ENCODE measurements at places on chromosomes 16 and 17. TPM values are rescaled to one million over a fixed set of nuclear protein-coding genes. Genes with fewer than 3 reads are reported as not detected.

The SPN gene
- 0.87 TPM for total RNA-seq

DNA sequence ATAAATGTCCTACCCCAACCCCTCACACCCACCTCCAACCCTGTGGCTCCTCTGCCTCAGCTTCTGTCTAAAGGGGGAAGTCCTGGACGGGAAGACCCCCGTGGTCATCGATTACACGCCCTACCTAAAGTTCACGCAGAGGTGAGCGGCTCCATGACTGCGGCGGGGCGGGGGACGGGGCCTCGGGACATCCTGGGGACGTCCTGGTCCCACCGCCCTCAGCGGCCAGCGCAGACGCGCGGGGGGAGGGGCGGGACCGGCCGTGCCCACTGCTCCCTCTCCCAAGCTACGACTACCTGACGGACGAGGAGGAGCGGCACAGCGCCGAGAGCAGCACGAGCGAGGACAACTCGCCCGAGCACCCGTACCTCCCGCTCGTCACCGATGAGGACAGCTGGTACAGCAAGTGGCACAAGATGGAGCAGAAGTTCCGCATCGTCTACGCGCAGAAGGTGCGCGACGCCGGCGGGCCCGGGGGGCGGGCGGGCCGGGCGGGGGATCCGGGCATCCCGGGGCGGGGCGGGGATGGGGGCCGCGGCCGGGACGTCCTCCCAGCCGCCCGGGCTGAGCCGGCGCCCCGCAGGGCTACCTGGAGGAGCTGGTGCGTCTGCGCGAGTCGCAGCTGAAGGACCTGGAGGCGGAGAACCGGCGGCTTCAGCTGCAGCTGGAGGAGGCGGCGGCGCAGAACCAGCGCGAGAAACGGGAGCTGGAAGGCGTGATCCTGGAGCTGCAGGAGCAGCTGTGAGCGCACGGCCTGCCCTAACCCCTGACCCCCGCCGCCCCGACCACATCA is 6.7 kb downstream of the RUNDC3A start:
- no peak for DNase-seq

The SRL gene
- 426 TPM for total RNA-seq

The SPG7 gene
- total RNA-seq, result 108 TPM

GRCh38 chr16:58937661-58938060 is 203.5 kb upstream of the GOT2 start:
- DNase-seq, result no peak

DNA sequence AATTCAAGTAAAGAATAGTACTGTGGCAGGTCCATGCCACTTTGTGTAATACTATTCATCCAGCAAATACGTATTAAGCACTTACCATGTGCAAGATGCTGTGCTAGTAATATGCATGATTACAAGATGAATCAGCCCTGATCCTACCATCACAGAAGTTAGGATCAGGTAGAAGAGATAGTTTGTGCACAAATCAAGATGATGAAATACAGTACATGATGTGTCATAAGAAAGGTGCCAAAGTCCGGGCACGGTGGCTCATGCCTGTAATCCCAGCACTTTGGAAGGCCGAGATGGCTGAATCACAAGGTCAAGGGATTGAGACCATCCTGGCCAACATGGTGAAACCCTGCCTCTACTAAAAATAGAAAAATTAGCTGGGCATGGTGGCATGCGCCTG is 10.9 kb downstream of the COG4 start:
- no peak for DNase-seq

DNA sequence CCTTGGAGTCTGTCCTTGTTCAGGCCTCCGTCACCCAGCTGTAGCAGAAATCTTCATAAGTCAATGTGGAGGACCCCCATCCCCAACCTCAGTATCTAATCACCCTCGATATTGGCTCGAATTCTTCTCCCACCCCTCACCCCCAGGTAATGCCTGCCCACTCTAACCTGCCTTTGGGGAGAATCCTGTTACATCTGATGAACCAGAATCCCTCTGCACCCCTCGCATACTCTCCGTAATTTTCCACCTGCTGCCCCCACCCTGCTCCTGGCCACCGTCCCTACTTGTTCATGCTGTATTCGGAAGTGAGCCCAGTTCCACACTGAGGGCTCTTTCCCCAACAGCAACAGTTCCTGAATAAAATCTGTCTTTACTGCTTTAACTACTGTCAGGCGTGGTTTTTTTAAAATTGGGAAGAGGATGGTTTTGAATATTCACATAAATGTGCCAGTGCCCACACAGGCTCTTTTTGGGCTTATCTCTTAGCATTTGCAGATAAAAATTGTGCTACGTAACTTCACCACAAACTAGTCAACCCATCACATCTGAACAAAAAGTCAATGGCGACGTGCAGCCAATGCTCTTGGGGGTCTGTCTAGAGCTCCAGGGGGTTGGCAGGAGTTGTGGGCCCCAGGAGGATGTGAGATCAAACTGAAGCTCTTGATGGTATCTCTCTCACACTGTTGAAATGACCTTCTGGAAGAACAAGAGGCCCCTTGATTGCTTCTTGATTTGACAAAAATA is 73.7 kb downstream of the NETO2 start:
- no peak for DNase-seq

- DNase-seq, result no peak
These were observed 49.5 kb downstream of the ZNF423 start for GRCh38 chr16:49806446-49806845.

The CCL11 gene
- total RNA-seq, result 5.4 TPM

The DHRS7C gene
- total RNA-seq, result 166 TPM

- no peak for DNase-seq
These were observed 23.9 kb upstream of the CAPNS2 start for GRCh38 chr16:55542459-55543082.

GRCh38 chr16:67846063-67846319 is 742 bp upstream of the NUTF2 start:
- DNase-seq, result no peak

- DNase-seq, result no peak
These were observed 349.2 kb upstream of the HSBP1 start for GRCh38 chr16:83458612-83459011.

DNA sequence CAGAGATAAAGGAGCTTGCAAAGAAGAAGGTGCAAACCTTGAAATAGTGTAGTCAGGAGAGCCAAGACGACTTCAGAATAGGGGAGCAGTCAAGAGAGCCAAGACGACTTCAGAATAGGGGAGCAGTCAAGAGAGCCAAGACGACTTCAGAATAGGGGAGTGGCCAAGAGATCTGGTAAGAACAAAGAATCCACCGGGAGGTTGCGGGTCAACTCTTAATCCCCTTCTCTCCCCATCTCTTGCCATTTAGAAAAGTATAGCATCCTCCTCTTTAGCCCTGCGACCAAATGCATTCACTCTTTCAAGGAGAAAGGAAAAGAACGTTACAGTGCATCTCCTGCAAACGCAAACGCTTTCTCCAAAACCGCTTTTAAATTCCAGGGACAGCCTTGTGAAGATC is 713 bp downstream of the KNOP1 start:
- no peak for DNase-seq

DNA sequence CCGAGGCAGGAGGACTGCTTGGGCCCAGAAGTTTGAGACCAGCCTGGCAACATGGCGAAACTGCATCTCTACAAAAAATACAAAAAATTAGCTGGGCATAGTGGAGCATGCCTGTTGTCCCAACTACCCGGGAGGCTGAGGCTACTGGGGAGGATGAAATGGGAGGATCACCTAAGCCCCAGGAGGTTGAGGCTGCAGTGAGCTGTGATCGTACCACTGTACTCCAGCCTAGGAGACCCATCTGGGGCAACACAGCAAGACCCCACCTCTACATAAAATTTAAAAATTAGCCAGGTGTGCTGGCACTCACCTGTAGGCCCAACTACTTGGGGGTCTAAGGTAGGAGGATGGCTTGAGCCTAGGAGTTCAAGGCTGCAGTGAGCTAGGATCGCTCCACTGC is 1.8 kb downstream of the PAM16 start:
- DNase-seq, result no peak

DNA sequence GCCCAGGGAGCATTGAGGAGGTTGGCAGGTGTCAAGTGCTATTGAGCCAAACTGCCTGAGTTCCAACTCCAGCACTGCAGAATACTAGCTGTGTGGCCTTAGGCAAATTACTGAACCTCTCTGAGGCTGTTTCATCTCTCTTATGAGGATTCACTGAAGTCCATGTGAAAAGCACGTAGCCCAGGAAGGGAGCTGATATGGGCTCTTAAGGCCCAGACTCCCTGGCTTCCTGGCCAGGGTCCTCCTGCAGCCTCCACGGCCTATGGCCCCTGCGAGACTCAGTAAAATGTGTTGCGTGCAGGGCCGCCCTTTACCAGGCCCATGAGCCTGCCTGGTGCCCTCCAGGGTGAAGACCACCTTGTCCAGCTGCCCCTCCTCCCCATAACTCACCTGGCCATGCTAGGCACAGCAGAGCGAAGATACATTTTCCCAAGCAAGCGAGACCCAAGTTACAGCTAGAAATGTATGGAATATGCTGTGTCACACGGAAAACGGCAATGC is 133.7 kb upstream of the TNRC6C start:
- DNase-seq, result no peak

DNA sequence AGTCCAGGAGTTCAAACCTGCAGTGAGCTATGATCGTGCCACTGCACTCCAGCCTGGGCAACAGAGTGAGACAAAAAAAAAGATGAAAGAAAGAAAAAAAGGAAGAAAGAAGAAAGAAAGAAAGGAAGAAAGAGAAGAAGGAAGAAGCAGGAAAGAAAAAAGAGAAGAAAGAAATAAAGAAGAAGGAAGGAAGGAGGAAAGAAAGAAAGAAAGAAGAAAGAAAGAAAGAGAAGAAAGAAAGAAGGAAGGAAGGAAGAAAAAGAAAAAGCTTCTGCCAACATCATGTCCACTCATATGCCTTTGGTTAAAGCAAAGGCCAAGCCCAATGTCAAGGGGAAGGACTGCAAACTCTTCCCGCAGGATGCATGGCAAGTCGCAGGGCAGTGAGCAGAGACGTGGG is 143.2 kb downstream of the IRX3 start:
- DNase-seq, result no peak

- no peak for DNase-seq
These were observed 140.0 kb downstream of the IRF8 start for GRCh38 chr16:86038926-86039310.

The CBX2 gene
- total RNA-seq, result 2.9 TPM

The CDH8 gene
- total RNA-seq, result not detected

The ARHGAP23 gene
- 70.3 TPM for total RNA-seq

The SPATA2L gene
- total RNA-seq, result 2.3 TPM

DNA sequence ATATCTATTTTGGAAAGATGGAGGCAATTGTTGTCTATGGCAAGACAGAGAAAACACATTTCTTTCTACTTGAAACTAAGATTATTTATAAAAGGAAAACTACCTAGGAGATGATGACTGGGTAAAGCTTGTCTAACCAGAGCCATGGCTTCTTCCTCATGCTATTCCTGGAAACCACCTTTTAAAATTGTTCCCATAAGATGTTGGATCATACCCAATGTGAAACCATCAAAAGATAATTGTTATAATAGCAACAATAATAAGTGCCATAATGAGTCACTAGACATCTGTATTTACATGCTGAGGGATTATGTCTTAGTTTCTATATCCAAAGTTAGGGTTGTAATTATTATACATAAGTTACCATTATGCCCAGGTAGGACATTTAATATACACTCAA is 428.4 kb downstream of the KCNJ2 start:
- no peak for DNase-seq

The ARL4D gene
- 6.7 TPM for total RNA-seq

DNA sequence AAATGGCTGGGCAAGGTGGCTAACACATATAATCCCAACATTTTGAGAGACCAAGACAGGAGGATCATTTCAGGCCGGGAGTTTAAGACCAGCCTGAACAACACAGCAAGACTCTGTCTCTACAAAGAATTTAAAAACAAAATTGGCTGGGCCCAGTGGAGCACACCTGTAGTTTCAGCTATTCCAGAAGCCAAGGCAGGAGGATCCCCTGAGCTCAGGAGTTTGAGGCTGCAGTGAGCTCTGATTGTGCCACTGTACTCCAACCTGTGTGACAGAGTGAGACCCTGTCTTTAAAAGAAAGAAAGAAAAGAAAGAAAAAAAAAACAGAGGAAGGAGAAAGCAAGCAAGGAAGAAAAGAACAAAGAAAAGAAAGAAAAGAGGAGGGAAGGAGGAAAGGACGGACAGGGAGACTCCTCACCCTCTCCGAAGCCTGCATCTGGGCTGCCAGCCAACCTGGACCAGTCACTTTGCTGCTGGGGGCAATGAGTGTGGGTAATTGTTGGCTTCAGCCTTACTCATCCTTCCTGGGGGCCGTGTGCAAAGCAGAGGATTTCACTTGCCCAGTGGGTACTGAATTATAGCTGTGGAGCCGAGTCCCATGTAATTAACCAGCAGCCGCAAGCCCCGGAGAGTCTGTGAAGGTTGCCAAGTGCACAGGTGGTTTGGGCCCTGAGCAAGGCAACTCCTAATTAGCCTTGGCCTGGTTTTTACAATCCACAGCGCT is 6.7 kb upstream of the MT4 start:
- DNase-seq, result no peak

- no peak for DNase-seq
These were observed 2.1 kb downstream of the CPPED1 start for GRCh38 chr16:12801511-12802042.

The FOXF1 gene
- 0.25 TPM for total RNA-seq

DNA sequence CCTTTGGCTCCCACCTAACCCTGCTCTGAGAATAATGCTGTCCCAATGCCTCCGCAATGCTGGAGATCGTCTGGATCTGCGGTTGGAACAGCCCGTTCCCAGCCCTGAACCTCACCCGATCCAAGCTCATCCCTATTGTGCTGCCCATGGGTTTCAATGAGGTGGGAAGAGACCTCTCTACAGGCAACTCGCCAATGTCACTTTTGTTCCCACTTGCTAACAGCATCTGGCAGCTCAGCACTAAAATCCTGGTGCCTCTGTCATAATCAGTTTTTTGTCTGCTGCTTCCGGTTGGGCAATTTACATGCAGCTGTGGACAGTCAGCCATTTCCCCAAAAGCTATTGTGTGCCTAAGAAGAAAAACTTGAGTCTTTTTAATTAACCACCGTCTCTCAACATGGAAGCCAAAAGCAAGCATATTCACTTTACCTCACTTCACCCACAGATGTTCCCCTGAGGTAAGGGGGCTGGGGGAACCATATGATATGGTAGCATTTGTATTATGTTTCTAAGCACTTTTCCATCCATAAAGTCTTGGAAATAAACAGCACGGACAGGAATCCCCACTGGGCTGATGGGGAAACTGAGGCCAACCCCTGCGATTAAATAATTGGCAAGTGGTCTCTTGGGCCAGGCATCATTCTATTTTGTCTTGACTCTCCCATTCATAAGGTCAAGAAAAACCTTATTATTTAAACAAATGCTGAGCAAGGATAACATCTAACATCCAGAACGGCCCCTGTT is 159.2 kb upstream of the CDH5 start:
- DNase-seq, result no peak

GRCh38 chr17:27485716-27486495 is 29.7 kb downstream of the KSR1 start:
- DNase-seq, result no peak

The MYLK3 gene
- total RNA-seq, result 274 TPM

The TOM1L1 gene
- total RNA-seq, result 12.1 TPM

- DNase-seq, result no peak
These were observed 82.9 kb downstream of the AIPL1 start for GRCh38 chr17:6352016-6352415.

The CETP gene
- 0.37 TPM for total RNA-seq
